Glutamatergic neuron (in vitro differentiated cells): ENCODE measurements at places on chromosomes 5 and 9. TPM values are rescaled to one million over a fixed set of nuclear protein-coding genes. Genes with fewer than 3 reads are reported as not detected.

The KCNV2 gene
- total RNA-seq, result not detected

The ERAP2 gene
- total RNA-seq, result not detected

The PRLR gene
- total RNA-seq, result not detected

DNA sequence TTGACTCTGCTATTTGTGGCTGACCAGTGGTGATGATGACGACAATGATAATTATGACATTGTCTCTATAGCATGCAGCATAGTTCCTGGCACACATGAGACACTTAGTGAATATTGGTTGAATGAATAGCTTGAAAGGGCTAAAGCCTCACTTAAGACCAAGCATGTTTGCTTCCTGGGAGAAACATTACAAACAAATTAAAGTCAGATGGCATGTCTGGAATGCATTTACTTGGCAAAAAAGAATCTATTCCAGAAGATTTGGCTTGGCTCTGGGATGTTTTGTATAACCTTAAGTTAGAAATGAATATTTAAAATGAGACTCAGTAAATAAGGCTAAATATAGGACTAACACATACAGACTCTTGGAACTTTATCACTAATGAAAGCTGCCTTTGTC is 21.6 kb downstream of the GAS1 start:
- no peak for DNase-seq

DNA sequence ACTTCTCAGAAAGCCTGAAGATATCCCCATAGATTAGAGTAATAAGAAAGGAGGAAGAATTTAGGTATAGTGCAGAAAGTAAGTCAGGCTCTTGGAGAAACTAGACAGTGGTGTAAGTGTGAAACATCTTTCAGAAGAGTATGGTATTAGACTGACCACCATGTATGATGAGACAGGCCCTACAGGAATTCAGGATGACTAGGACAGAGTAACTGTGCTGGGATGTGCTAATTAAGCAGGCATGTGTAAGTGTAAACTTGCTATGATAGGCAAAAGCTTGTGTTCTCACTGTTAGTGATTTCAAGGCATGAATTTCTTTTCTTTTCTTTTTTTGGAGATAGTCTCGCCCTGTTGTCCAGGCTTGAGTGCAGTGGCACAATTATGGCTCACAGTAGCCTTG is 70.8 kb downstream of the RAB24 start:
- DNase-seq, result no peak
